ENCODE measurements at places on chromosomes 4 and X. TPM values are rescaled to one million over a fixed set of nuclear protein-coding genes. Genes with fewer than 3 reads are reported as not detected.

The SLC10A3 gene
- total RNA-seq: 27.7 TPM

The HDX gene
- 17.1 TPM for total RNA-seq

GRCh38 chr4:5636766-5637670 lies 71.3 kb downstream of the EVC2 start:
- no peak overlapping the region for H3K4me3 ChIP-seq
- H3K36me3 ChIP-seq: peaks cover 15% of the 10 kb centered on the region
- no peak for DNase-seq
- H3K27me3 ChIP-seq: no peaks in the 10 kb centered on the region
- H3K27ac ChIP-seq: no peak overlapping the region

- DNase-seq: no peak
- no peaks in the 10 kb centered on the region for H3K36me3 ChIP-seq
- peaks cover 2% of the 10 kb centered on the region for H3K27me3 ChIP-seq
- H3K4me3 ChIP-seq: no peak overlapping the region
Observed at GRCh38 chr4:165539801-165540200, 161.0 kb downstream of the CPE start.

The SLC10A4 gene
- not detected for total RNA-seq

- H3K36me3 ChIP-seq: no peaks in the 10 kb centered on the region
- no peaks in the 10 kb centered on the region for H3K27me3 ChIP-seq
- H3K27ac ChIP-seq: no peak overlapping the region
- H3K4me3 ChIP-seq: no peak overlapping the region
- H3K4me1 ChIP-seq: no peaks in the 10 kb centered on the region
Observed at GRCh38 chr4:55965585-55965984, 16.8 kb downstream of the CEP135 start.

The EDA gene
- total RNA-seq: 9.0 TPM

DNA sequence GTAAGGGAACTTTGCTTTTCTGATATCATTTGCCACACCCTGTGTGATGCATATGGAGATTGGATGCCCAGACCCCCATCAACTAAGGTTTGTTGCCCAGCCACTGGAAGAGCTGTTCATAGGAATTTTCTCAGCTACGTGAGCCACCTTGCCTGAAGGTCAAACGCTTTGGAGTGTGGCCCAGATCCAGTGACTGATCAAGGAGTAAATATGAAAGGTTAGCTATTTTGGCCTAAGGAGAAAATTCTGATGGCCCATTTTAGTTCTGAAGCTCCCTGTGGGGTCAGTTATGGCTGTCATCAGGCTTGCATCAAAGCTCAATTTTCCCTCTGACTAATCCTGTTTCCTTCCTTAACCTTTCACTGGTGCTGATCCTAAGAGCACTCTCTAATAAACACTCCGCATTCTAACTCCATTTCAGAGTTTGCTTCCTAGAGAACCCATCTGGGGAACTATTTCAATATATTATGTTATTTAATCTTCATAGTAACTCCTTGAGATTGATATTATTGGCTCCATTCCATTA lies 407.7 kb downstream of the SPRY1 start:
- DNase-seq: no peak
- no peaks in the 10 kb centered on the region for H3K4me1 ChIP-seq
- peaks cover 2% of the 10 kb centered on the region for H3K36me3 ChIP-seq
- no peak overlapping the region for H3K27ac ChIP-seq
- H3K4me3 ChIP-seq: no peak overlapping the region

The HTN1 gene
- total RNA-seq: not detected

The UGT2A1 gene
- not detected for total RNA-seq

DNA sequence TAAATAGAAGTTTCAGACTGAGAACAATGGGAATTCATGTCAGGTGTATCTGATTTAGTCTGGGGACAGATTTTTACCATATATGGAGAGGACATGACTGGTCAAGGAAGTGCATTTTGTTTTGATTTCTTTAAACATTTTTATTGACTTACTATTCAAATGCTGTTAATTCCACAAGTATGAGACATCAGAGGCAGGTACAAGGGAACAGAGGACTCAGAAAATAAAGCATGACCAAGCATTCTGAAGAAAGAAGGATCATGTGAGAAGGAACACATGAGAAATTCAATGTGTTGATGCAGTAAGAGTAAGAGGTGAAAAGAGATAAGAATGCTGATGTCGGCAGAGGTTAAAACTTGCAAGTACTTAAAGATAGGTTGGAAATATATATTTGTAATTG lies 1452.6 kb downstream of the PCDH7 start:
- H3K4me1 ChIP-seq: no peaks in the 10 kb centered on the region
- H3K36me3 ChIP-seq: no peaks in the 10 kb centered on the region
- DNase-seq: no peak
- H3K27me3 ChIP-seq: no peaks in the 10 kb centered on the region
